Occipital lobe (tissue), 3 donors: ENCODE measurements at places on chromosomes 5 and 9.

- DNase-seq: no peak
Measured at GRCh38 chr5:136197462-136198142, 4.6 kb upstream of the SMIM32 start.

- no peak for DNase-seq
Measured at GRCh38 chr5:154811239-154811638, 39.2 kb downstream of the FAXDC2 start.

- no peak for DNase-seq
Measured at GRCh38 chr9:96071815-96072124, 196.3 kb downstream of the ERCC6L2 start.

GRCh38 chr5:75348241-75348640 is 11.2 kb downstream of the HMGCR start:
- no peak for DNase-seq

DNA sequence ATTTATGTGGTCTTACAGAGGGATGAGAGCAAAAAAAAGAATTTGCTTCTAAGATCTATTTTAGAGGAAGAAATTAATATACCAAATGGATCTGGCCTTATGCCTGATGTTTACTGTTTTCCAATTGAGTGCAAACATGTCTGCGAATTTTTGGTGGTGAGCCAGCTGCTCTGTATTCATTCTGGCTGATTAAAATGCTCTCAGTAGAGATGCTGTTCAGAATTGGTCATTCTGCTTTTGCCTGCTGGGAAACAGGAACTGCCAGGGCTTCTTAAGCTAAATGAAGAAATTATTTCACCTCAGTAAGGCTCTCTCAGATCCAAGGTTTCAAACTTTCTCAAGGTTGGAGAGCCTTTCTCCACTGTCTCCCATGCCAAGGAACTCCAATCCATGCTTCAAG is 132.0 kb upstream of the SV2C start:
- DNase-seq: no peak

DNA sequence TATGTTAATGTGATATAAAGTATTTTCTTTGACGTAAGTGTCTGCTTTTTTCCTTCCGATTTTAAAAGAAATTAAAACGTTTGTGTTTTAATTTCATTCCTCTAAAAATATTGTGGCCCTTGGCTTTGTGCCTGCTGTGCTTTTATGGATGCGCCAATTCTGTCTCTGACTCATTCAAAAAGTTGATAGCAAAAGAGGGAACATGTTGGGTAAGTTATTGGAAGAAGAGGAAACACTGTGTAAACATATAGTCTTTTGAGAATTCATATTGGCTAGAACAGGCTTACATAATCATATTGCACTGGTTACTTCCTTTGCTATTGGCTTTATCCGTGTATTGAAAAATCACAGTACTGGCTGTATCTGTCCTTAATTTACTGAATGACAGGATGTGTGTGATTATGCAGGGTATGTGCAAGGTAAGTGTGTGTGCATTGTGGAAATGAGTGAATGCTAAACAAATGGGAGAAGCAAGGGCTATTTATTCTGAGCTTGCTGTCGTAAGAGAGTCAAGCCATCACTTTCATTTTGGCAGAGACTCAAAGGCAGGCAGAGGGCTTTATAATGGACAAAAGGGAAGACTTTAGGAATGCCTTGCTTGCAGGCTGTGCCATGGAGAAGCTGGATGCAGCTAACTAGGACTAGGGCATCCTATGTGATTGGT is 67.8 kb downstream of the SGCD start:
- no peak for DNase-seq

DNA sequence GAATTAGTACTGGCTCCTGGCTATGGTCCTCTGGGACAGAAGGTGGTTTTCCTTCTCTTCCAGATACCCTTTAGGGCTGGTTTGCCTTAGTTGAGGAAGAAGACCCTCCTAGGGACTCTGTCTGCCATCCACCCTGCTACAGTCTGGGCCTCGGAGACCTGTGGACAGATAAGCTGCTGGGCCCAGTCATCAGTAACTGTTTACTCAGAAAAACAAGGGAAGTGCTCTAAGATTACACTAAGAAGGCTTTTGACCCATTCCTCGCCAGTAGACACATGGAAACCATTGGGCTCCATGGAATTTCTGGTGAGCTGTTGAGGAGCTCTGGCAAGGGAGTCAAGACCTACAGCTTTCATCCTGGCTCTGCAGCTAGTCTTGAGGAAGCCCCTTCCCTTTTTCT is 31.2 kb downstream of the LARP1 start:
- no peak for DNase-seq
